Naive thymus-derived CD4-positive, alpha-beta T cell (primary cell): ENCODE measurements at places on chromosomes 12 and 14. TPM values are rescaled to one million over a fixed set of nuclear protein-coding genes. Genes with fewer than 3 reads are reported as not detected.

The TBX5 gene
- total RNA-seq: not detected

GRCh38 chr14:54981698-54982097 lies 45.2 kb downstream of the WDHD1 start:
- H3K27ac ChIP-seq: no peak overlapping the region
- no peaks in the 10 kb centered on the region for H3K27me3 ChIP-seq
- H3K4me3 ChIP-seq: no peak overlapping the region
- H3K4me1 ChIP-seq: no peaks in the 10 kb centered on the region
- DNase-seq: no peak

- no peaks in the 10 kb centered on the region for H3K27me3 ChIP-seq
- no peaks in the 10 kb centered on the region for H3K4me1 ChIP-seq
- no peaks in the 10 kb centered on the region for H3K36me3 ChIP-seq
- H3K4me3 ChIP-seq: no peak overlapping the region
- no peak for DNase-seq
These were observed 92.0 kb downstream of the FBXL14 start for GRCh38 chr12:1502379-1502720.

- no peaks in the 10 kb centered on the region for H3K4me1 ChIP-seq
- H3K36me3 ChIP-seq: no peaks in the 10 kb centered on the region
- no peak within 1 kb of the TSS for H3K27ac ChIP-seq
- no peak within 1 kb of the TSS for H3K4me3 ChIP-seq
These were observed at the start of gene SRRM4 for GRCh38 chr12:118981285-118982211. SRRM4 (plus strand) TSS chr12:118981541; CDS start chr12:118981883, 342 bp downstream.

- no peak overlapping the region for H3K4me3 ChIP-seq
- no peaks in the 10 kb centered on the region for H3K4me1 ChIP-seq
- no peaks in the 10 kb centered on the region for H3K36me3 ChIP-seq
- no peak for DNase-seq
- H3K27me3 ChIP-seq: no peaks in the 10 kb centered on the region
These were observed 72.9 kb upstream of the ELK3 start for GRCh38 chr12:96121271-96121711.
